ENCODE measurements at places on chromosomes 2 and 18.

DNA sequence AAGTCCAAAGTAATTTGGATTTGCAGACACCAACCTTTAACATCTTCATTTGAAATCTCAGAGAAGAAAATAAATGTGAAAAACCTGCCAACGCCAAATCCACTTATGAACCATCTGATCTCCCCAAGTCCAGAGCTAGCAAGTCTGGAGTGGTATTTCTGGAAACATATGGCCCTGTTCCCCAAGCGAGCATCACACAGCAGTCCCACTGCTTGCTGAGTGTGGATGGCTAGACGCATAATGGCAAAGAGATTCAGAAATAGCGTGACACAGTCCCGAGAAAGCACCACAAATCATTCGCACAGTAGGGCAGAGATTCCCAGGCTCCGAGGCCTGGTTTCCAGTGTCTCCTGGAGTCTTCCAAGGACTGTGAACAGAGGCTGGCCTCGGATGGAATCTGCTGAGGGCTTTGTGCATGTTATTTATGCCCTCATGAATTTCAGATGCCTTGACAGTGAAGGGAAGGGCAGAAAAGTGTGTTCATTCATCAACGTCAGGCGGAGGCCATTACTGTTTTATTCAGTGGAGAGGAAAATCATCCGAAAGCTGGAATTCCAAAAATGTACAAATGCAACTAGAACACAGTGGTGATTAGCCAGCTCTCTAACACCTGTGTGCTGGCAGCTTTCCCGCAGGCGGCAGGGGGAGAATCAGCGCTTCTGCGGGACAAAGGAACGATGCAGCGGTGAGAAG, 417.0 kb downstream of the EIPR1 start:
- H3K4me3 ChIP-seq = no peak overlapping the region
- H3K27ac ChIP-seq = no peak overlapping the region
- no peaks in the 10 kb centered on the region for H3K4me1 ChIP-seq
- H3K27me3 ChIP-seq = no peaks in the 10 kb centered on the region
- H3K36me3 ChIP-seq = no peaks in the 10 kb centered on the region

GRCh38 chr18:7516266-7517117, 50.6 kb upstream of the PTPRM start:
- H3K4me3 ChIP-seq = no peak overlapping the region
- peaks cover 6% of the 10 kb centered on the region for H3K4me1 ChIP-seq
- H3K27me3 ChIP-seq = no peaks in the 10 kb centered on the region
- H3K27ac ChIP-seq = no peak overlapping the region
- peak; percentile 6 for DNase-seq

DNA sequence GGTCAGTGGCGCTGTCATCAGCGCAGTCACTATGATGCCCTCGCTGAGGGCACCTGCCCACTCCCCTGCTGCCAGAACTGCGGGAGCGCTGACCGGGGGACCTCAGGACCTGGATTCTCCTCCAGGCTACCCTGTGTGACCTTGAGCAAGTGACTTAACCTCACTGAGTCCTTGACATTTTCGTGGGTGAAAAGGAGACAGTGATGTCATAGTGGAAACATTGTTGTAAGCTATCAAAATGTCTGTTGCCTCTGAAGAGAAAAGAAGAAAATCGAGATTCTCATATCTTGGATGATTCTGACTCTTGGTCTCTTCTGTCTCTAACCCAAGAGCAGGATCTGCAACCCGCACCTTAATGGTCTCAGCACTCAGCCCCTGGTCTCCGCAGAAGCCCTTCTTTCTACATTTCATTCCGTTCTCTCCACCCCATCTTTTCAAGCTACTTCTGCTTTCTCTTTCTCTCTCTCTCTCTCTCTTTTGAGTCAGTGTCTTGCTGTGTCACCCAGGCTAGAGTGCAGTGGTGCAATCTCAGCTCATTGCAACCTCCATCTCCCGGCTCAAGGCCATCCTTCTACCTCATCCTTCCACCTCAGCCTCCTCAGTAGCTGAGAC, 978 bp upstream of the TUBA4A start:
- peaks cover 27% of the 10 kb centered on the region for H3K4me1 ChIP-seq
- no peaks in the 10 kb centered on the region for H3K36me3 ChIP-seq
- H3K27me3 ChIP-seq = peaks cover 51% of the 10 kb centered on the region
- peak overlapping the region; percentile 84 for H3K27ac ChIP-seq
- H3K4me3 ChIP-seq = peak overlapping the region; percentile 37

- H3K27me3 ChIP-seq = no peaks in the 10 kb centered on the region
- H3K27ac ChIP-seq = no peak overlapping the region
- no peak for DNase-seq
- no peak overlapping the region for H3K4me3 ChIP-seq
- peaks cover 21% of the 10 kb centered on the region for H3K4me1 ChIP-seq
These were observed 137.3 kb downstream of the PLCL1 start for GRCh38 chr2:197941715-197942114.
